ENCODE measurements at places on chromosomes 16 and 17.

- peak; percentile 45 for DNase-seq
These were observed 795 bp downstream of the CYB5D2 start for GRCh38 chr17:4143563-4144421.

- no peak for DNase-seq
These were observed 88.5 kb downstream of the CLEC16A start for GRCh38 chr16:11032922-11033291.

DNA sequence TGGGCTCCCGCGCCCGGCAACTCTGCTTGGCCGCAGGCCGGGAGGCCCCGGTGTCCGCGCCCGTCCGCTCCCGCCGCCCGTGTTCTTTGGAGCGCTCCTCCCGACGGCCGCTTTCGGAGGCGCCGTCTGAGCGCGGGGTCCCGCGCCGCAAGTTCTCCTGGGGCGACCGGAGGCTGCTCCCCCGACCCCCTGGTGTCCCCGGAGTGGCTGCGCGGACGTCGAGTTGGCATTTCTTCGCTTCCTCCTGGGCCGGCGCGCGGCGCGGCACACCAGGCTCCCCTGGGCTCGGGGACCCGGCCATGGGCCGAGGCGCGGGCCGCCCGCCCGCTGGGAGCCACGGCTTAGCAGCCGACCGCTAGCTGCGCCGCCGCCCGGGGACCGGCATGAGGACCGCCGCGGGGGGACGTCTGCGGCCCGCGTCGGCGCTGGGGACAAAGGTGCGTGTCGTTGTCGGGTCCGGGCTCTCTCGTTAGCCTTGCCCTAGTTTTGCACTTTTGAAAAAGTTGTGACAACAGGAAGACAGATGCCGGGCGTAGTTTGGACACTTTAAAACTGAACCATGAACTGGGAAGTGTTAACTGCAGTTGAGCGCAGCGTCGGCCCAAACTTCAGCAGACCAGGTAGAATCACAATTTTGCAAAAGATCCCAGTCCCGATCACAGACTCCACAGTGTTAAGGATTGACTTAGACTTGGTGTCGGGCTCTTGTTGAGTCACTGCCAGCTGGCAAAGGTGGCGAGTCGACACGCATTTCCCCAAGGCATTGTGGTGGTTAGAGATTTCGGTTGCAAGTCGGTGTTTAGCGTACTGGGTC lies 700 bp downstream of the UBN1 start:
- DNase-seq: peak; percentile 7

DNA sequence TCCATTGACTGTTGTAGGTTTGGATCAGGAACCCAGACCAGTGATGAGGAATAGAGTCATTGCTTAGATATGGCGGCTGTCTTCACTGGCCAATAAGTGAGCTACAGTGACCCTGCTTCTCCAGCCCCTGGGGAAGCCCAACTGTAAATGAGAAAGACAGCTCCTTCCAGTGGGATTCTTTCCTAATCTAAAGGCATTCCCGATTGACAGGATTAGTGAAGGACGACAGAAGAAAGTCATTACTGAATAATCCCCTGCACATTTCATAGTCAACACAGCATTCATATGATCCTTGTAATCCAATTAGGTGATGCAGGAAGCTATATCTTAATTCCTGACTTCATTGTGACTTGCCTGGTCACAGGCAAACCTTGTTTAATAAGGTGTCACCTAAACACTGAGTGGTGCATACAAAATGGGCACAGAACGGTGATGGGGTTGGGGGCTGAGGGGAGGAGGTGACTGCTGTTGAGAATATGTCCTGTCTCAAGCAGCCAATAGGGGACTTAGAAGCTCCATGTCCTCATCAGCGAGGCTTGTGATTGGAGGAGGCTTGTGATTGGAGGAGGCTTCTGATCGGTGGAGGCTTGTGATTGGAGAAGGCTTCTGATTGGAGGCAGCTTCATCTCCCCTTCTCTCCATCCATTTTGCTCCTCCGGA lies 242.6 kb downstream of the XYLT1 start:
- DNase-seq: no peak

DNA sequence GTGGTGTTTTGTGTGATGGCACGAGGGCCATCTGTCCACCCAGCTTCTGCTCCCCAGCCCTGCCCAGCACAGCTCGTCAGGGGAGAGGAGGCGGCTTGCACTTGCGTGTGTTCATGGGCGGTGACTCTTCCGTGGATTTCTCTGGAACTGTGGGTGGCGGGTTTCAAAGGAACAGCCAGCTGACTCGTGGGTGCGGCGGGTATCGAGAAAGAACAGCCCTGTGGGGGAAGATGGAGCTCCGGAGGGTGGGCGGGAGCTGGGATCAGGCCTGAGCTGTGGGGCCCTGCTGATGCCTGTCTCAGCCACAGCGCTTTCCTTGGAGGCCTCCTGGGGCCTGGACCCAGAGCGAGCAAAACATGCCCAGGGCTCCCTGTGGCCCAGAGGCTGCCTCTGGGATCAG lies 13.2 kb downstream of the NAGPA start:
- DNase-seq: no peak

DNA sequence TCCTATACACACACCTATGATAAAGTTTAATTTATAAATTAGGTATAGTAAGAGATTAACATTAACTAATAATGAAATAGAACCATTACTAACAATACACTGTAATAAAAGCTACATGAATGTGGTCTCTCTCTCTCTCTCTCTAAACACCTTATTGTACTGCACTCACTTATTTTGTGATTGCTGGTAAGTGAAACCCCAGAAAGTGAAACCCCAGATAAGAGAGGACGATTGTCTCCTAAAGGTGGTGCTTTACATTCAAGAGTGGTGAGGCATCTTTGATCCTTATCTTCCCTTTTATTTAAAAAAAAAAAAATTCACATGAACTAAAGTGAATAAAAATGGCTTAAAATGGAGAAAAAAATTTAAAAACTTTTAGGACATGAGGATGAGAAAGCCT lies 80.1 kb upstream of the TRAP1 start:
- DNase-seq: no peak

- no peak for DNase-seq
These were observed 2.0 kb downstream of the TOM1L1 start for GRCh38 chr17:54902611-54903010.

- DNase-seq: no peak
These were observed 1.8 kb upstream of the SHISA9 start for GRCh38 chr16:12899529-12900143.
